ENCODE measurements at places on chromosomes 11 and 22.

GRCh38 chr11:1708716-1709115 lies 11.7 kb downstream of the KRTAP5-6 start:
- no peak for DNase-seq

DNA sequence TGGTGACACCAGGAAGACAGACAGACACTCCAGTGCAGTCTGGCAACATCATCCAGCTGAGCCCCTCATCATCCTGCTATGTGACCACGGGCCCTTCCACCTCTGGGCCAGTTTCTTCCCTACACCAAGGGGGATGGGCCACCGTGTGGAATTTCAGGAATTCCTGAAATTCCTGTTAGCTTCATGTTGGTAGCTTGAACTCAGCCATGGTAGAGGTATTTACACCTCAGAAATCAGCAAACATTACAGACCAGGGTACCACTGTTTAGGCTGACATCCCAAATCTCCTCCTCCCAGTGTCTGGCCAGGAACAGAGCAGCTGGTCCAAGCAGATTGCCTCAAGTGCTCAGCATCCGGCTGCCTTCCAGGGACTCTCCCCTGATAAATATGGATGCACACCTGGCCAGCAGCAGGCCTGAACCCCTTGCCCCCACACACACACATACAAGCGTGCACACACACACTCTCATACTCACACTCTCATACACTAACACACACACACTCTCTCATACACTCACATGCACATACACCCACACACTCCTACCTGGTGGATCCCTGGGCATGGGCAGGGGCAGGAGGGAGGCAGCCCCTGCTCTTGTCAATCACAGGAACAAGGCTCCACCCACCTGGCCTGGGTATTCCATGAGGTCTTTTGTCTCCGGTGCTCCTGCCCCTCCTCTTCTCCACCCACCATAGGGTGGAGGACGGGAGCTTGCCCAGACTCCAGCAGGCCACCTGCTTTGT lies 85.2 kb downstream of the BUD13 start:
- no peak for DNase-seq

- DNase-seq, result no peak
Measured at GRCh38 chr11:63931876-63932275, 6.9 kb upstream of the NAA40 start.

- no peak for DNase-seq
Measured at GRCh38 chr11:61056981-61057380, 45.3 kb upstream of the CD5 start.
